ENCODE measurements at places on chromosomes 2 and 18. TPM values are rescaled to one million over a fixed set of nuclear protein-coding genes. Genes with fewer than 3 reads are reported as not detected.

DNA sequence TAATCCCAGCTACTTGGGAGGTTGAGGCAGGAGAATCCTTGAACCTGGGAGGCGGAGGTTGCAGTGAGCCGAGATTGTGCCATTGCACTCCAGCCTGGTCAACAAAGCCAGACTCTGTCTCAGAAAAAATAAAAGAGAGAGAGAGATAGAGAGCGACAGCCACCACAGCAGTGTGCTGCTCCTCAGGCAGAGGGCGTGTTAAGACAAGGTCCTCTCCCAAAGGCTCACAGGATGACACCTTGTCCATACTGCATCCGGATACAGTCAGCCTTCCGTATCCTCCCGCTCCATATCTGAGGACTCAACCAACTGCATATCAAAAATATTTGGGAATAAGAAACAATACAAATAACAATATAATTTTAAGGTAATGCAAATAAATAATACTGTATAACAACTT, 20.1 kb downstream of the ARL4C start:
- no peak for DNase-seq

GRCh38 chr2:174038462-174038861, 73.3 kb upstream of the SP3 start:
- DNase-seq = no peak

GRCh38 chr18:6621437-6621836, 108.1 kb upstream of the ARHGAP28 start:
- DNase-seq = no peak

Gene PROKR1
- polyA plus RNA-seq = 0.03 TPM

DNA sequence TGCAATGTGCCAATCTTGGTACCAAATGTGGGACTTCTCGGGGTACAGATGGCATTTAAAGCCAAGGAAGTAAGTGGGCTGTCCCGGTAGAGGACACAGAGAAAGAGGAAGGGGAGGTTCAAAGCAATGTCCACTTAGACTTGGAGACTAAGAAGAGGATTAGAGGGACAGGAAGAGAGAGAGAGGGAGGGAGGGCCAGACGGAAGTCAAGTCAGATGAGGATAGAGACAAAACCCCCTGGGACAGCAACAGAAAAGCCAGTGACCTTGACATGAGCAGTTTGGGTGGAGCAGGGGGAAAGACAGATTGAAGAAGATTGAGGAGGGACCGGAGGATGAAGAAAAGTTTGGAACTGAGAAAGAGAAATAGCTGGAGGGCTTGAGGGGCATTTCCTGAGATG, 164.5 kb downstream of the NCK2 start:
- no peak for DNase-seq

- no peak for DNase-seq
Observed at GRCh38 chr2:59584958-59585357, 968.5 kb downstream of the BCL11A start.

Gene SLC4A3
- polyA plus RNA-seq = 5.3 TPM

All from ovary (tissue), 10 donors.